ENCODE measurements at places on chromosomes 4 and X.

DNA sequence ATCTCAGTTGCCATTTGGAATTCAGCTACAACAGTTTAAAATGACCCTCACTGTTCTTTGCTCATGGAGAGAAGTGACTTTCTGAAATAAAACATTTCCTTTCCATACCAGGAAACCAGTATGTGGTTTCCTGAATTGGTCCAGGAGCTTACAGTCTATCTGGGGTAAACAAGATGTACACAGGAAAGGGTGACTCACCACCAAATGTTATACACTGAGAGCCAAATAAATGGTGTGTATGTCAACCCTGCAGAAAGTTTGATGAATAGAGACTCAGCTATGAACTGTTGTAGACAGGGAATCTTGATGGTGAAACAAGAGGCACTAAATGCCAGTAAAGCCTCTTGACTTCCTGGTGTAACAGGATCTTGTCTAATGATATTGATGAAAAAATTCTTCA, 100.4 kb downstream of the HS6ST2 start:
- H3K4me1 ChIP-seq, result no peaks in the 10 kb centered on the region
- no peaks in the 10 kb centered on the region for H3K36me3 ChIP-seq
- no peak for DNase-seq
- no peak overlapping the region for H3K4me3 ChIP-seq
- H3K27me3 ChIP-seq, result no peaks in the 10 kb centered on the region
- no peak overlapping the region for H3K27ac ChIP-seq

DNA sequence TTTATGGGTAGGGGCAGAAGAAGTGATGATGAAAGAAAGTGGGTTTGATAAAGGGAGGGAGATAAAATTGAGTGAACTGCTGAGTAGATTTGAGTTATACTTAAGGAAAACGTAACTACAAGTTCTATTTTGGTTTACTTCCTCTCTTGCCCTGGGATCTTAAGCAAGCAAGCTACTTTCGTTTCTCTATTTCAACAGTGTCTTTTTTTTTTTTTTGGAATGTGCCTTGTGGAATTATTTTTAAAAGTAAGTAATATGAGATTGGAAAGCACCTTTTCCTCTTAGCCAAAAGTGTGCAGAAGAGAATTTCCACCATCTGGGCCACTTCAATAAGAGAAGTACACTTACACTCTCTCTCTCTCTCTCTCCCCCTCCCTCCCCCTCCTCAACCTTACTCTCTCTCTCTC, 16.0 kb upstream of the C4orf36 start:
- no peaks in the 10 kb centered on the region for H3K27me3 ChIP-seq
- H3K4me3 ChIP-seq, result no peak overlapping the region
- H3K27ac ChIP-seq, result no peak overlapping the region
- DNase-seq, result no peak
- peaks cover 13% of the 10 kb centered on the region for H3K4me1 ChIP-seq

DNA sequence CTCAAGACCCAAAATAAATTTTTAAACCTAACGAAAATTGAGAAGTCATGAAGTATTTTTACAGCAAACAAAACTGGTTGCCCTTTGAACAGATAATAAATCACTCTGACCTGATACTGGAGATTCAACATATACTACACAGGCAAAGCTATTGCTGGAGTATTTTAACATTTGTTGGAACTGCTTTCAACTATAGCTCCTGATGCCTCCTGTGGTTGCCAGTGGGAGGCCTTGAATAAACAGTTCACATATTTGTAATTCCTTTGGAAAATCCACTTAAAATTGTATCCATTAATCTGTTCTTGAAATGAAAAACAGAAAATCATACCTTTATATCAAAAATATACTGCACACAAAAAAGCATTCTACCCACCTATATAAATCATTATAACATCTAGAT, 605.1 kb downstream of the KCTD8 start:
- no peak for DNase-seq
- no peak overlapping the region for H3K4me3 ChIP-seq
- no peaks in the 10 kb centered on the region for H3K27me3 ChIP-seq
- H3K27ac ChIP-seq, result no peak overlapping the region
- no peaks in the 10 kb centered on the region for H3K4me1 ChIP-seq

DNA sequence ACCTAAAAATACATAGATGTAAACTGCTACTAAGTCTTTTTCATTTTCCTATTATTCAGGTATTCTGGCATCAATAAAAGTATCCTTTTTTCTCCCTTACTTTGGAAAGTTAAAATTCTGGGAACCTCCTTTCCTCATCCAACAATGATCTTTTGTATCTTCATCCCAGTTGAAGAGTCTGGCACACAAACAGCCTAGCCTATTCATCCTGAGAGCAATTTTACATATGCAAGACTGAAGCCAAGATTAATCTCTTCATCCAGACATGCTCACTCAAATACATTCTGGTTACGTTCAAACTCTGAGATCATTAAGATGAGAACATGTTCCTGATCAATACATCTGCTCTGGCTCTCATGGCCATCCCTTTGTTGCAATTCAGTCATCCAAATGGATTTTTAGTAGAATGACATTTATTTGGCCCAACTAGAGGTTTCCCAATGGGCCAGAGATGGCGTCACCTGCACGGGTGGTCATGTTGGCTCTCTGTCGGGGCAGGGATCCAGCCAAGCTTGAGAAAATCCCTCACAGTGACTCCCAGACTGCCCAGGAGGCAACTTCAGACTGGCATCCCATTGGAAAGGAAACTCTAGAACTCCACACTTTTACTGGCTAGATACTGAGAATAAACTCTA, 135.3 kb upstream of the VCX2 start:
- no peak overlapping the region for H3K4me3 ChIP-seq
- H3K27ac ChIP-seq, result no peak overlapping the region
- no peak for DNase-seq
- H3K4me1 ChIP-seq, result no peaks in the 10 kb centered on the region
- H3K36me3 ChIP-seq, result no peaks in the 10 kb centered on the region

DNA sequence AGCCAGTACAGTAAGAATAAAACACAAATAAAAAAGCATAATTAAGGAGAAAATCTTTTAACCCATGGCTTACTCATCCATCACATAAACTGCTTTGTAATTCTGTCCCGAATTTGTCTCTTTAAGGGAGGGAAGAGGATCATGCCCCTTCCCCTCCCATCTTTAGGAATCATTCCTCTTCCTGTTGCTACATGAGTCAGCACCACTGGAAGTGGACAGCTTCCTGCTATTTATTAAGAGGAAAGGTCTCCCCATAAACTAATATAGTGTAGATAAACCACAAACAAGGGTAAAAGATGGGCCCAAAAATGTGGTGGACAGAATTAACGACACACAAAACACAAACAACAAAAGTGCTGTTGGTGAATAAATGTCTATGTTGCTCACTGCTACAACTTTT, 75.8 kb downstream of the PPP3CA start:
- no peak overlapping the region for H3K4me3 ChIP-seq
- H3K27ac ChIP-seq, result no peak overlapping the region

GRCh38 chr4:184784628-184785257, 41.0 kb downstream of the ACSL1 start:
- DNase-seq, result no peak
- H3K4me1 ChIP-seq, result no peaks in the 10 kb centered on the region
- H3K4me3 ChIP-seq, result no peak overlapping the region
- no peaks in the 10 kb centered on the region for H3K27me3 ChIP-seq
- no peak overlapping the region for H3K27ac ChIP-seq
- H3K36me3 ChIP-seq, result no peaks in the 10 kb centered on the region

- peak overlapping the region; percentile 86 for H3K27ac ChIP-seq
- H3K27me3 ChIP-seq, result no peaks in the 10 kb centered on the region
- DNase-seq, result peak; percentile 34
- H3K4me3 ChIP-seq, result no peak overlapping the region
- H3K4me1 ChIP-seq, result peaks cover 19% of the 10 kb centered on the region
These were observed 2.3 kb downstream of the GRPR start for GRCh38 chrX:16125520-16126149.

GRCh38 chrX:11449613-11450012, 156.4 kb downstream of the AMELX start:
- H3K27ac ChIP-seq, result no peak overlapping the region
- H3K4me3 ChIP-seq, result no peak overlapping the region
- no peaks in the 10 kb centered on the region for H3K36me3 ChIP-seq
- DNase-seq, result no peak
- H3K27me3 ChIP-seq, result no peaks in the 10 kb centered on the region
- H3K4me1 ChIP-seq, result no peaks in the 10 kb centered on the region

GRCh38 chr4:108762559-108763225, at the start of gene ETNPPL:
Gene ETNPPL (minus strand): TSS chr4:108763053. CDS start chr4:108762898, 155 bp downstream.
- H3K27me3 ChIP-seq, result no peaks in the 10 kb centered on the region
- H3K4me3 ChIP-seq, result peak within 1 kb of the TSS; percentile 18
- no peak within 1 kb of the TSS for H3K27ac ChIP-seq
- no peaks in the 10 kb centered on the region for H3K36me3 ChIP-seq
- H3K4me1 ChIP-seq, result peaks cover 11% of the 10 kb centered on the region
- peak; percentile 25 for DNase-seq

- no peaks in the 10 kb centered on the region for H3K36me3 ChIP-seq
- peaks cover 5% of the 10 kb centered on the region for H3K4me1 ChIP-seq
- DNase-seq, result no peak
These were observed 68.8 kb upstream of the BCOR start for GRCh38 chrX:40166582-40166981.

GRCh38 chr4:181541396-181541795, 701.8 kb upstream of the TENM3 start:
- H3K36me3 ChIP-seq, result no peaks in the 10 kb centered on the region
- no peaks in the 10 kb centered on the region for H3K27me3 ChIP-seq
- DNase-seq, result no peak
- H3K27ac ChIP-seq, result no peak overlapping the region

GRCh38 chr4:114807759-114808404, 209.3 kb downstream of the UGT8 start:
- H3K27me3 ChIP-seq, result no peaks in the 10 kb centered on the region
- H3K27ac ChIP-seq, result no peak overlapping the region
- DNase-seq, result peak; percentile 53
- H3K36me3 ChIP-seq, result no peaks in the 10 kb centered on the region

DNA sequence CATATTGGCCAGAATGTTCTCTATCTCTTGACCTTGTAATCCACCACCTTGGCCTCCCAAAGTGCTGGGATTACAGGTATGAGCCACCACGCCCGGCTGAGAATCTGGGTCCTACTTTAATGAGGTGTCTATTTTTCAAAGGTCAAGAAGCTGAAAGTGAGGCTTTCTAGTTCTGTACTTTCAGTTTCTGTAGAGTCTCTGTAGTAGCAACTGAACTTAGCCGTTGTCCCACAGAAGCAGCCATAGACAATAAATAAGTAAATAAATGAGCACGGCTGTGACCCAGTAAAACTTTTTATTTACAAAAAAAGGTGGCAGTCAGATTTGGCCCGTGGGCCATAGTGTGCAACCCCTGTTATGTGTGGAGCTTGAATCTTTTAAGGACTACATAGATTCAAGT, 92.0 kb downstream of the FNIP2 start:
- H3K36me3 ChIP-seq, result no peaks in the 10 kb centered on the region
- H3K27ac ChIP-seq, result no peak overlapping the region
- no peaks in the 10 kb centered on the region for H3K4me1 ChIP-seq
- DNase-seq, result no peak
- no peak overlapping the region for H3K4me3 ChIP-seq
- H3K27me3 ChIP-seq, result no peaks in the 10 kb centered on the region

DNA sequence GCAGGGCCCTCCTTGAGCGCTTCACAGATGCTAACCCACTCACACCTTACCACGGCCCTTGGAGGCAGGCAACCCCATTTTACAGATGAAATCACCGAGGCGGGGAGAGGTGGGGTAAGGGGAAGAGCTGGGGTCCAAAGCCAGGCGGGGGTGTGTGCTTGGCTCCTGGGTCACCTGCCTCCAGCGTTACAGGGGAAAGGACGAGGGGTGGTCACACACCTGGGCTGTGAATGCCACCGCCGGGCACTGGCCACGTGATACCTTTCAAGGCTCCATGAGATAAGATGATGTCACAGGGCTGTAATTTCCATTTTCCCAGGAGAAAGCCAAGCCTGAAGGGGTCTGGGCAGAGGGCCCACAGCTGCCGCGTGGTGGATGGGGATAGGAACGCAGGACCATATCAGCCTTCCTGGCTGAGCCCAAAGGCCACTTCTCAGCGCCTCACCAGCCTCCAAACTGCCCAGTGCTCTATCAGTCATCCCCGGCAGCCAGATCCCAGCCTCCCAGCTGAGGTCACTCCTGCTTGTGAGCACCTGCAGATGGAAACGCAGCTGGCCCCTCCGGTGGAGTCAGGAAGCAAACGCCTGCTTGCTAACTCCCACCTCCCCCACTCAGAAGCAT, 62.4 kb upstream of the CRMP1 start:
- DNase-seq, result peak; percentile 37
- H3K36me3 ChIP-seq, result no peaks in the 10 kb centered on the region
- H3K4me1 ChIP-seq, result peaks cover 22% of the 10 kb centered on the region
- H3K4me3 ChIP-seq, result no peak overlapping the region
- H3K27ac ChIP-seq, result peak overlapping the region; percentile 31

DNA sequence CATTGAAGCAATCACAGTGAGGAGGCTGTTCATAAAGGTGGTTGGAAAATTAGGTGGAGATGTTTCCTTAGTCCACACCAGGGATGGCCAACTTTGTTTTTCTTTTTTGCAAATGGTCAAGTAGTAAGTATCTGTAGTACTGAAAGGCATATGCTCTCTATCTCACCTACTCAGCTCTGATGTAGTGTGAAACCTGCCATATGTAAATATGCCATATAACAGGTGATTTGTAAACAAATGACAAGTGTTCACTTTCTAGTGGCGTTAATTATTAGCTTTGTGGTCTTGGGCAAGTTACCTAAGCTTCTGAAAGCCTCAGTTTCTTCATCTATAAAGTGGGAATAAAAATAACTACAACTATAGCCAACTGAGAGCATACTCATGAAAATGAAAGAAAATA, 421.4 kb upstream of the LCORL start:
- no peaks in the 10 kb centered on the region for H3K4me1 ChIP-seq
- DNase-seq, result no peak
- H3K4me3 ChIP-seq, result no peak overlapping the region
- H3K27ac ChIP-seq, result no peak overlapping the region

- no peaks in the 10 kb centered on the region for H3K36me3 ChIP-seq
- DNase-seq, result no peak
- H3K27ac ChIP-seq, result no peak overlapping the region
- no peaks in the 10 kb centered on the region for H3K27me3 ChIP-seq
- H3K4me1 ChIP-seq, result no peaks in the 10 kb centered on the region
These were observed 8.7 kb downstream of the RPGR start for GRCh38 chrX:38318606-38319005.

- peaks cover 18% of the 10 kb centered on the region for H3K4me1 ChIP-seq
- no peak overlapping the region for H3K4me3 ChIP-seq
These were observed 2.5 kb upstream of the GABRA2 start for GRCh38 chr4:46392421-46392820.

DNA sequence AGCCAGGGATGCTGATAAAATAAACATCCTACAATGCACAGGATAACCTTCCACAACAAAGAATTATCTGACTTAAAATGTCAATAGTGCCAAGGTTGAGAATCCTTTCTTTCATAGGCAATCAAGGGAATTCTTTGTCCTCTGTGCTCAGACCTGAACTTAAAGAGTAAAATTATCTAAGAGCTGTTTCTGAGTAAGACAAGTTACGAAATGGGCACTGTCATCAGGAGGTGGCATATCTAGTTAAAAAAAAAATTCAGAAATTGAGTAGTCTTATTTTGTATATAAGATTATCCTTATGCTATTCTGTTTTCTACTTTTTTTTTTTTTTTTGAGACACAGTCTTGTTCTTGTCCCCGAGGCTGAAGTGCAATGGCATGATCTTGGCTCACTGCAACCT, 3.3 kb upstream of the RAB33B start:
- no peaks in the 10 kb centered on the region for H3K27me3 ChIP-seq
- H3K36me3 ChIP-seq, result no peaks in the 10 kb centered on the region
- H3K4me3 ChIP-seq, result no peak overlapping the region
- peaks cover 15% of the 10 kb centered on the region for H3K4me1 ChIP-seq

Measured in body of pancreas (tissue), 4 donors.